ENCODE measurements at places on chromosomes 7 and 10.
A peak's percentile ranks its signal among the peaks of the same experiment; 100 is the strongest.

DNA sequence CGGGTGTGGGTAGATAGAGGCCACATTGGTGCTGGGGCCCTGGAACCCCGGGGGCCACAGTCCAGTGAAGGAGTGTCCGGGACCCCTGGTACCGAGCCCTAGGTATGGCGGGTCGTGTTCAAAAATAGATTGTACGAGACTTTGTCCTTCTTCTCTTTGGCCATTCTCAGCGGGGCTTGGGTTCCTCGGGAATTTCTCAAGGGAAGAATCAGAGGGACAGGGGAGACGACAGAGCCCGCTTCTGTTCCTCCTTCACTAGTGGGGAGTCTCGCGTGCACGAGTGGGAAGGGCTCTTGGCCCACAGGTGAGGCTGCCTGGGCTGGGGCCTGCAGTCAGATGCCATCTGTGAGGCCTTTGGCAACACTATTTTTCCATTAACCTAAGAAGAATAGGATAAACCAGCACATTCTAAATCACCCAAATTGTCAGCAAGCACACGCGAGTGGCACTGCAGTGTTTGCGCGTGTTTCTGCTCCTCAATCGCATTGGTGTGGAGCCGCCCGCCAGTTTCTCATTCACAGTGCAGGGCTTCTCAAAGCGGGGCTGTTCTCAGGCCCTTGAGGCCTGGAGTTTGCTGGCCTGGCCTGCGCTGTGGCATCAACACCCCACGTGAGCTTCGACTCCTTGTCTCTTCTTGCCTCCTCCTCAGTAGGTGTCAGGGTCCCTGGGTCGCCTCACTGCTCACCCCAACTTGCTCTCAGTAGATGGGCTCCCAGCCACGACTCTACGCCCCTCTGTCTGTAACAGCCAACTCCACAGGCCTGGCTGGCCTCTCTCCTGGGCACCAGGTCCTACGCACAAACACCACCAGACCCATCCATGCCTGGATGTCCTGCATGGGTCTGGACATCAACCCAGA lies 187.6 kb upstream of the SHH start:
- DNase-seq, result no peak
- no peak overlapping the region for H3K4me3 ChIP-seq
- H3K27me3 ChIP-seq, result no peaks in the 10 kb centered on the region
- no peaks in the 10 kb centered on the region for H3K36me3 ChIP-seq
- peaks cover 7% of the 10 kb centered on the region for H3K4me1 ChIP-seq
- no peak overlapping the region for H3K27ac ChIP-seq

GRCh38 chr7:77199013-77199966 lies at the start of gene FGL2:
TSS of gene FGL2 (minus strand) at chr7:77199819. CDS start at chr7:77199793, 26 bp downstream.
- DNase-seq, result no peak
- peak within 1 kb of the TSS; percentile 66 for H3K4me3 ChIP-seq
- no peak within 1 kb of the TSS for H3K27ac ChIP-seq
- H3K36me3 ChIP-seq, result no peaks in the 10 kb centered on the region
- H3K27me3 ChIP-seq, result no peaks in the 10 kb centered on the region
- H3K4me1 ChIP-seq, result peaks cover 21% of the 10 kb centered on the region

DNA sequence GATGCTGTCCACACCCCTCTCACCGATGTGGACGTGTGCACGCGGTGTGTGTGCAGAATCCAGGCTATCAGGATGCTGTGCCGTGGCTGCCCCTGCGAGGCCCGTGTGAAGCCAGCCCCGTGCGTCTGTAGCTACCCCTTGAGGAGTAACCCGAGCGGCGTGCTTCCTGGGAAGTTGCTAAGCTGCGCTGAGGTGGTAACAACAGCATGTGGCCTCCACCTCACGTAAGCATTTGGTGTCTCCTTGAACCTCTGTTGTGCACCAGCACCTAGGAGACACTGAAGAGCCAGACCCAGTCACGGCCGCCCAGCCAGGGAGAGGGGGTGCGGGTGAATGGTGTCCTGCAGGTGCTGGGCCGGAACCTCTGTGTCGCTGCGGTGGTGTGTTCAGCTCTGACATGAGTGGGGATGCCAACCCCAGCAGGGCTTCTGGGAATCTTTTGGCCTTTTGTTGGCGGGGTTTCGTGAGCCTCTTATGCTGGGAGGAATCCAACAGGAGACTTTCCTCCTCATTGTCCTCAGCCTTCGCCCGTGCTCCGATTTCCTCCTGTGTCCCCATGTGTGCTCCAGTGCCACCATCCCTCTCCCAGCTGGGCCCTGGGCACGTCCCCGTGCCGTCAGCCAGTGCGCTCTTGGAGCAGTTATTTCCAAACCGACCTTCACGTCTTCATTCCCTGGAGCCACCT lies 60.4 kb downstream of the DNAJB6 start:
- no peaks in the 10 kb centered on the region for H3K4me1 ChIP-seq
- no peaks in the 10 kb centered on the region for H3K27me3 ChIP-seq
- peaks cover 5% of the 10 kb centered on the region for H3K36me3 ChIP-seq
- H3K4me3 ChIP-seq, result no peak overlapping the region
- peak; percentile 38 for DNase-seq

GRCh38 chr7:9488555-9488954 lies 1055.1 kb downstream of the NXPH1 start:
- no peaks in the 10 kb centered on the region for H3K4me1 ChIP-seq
- H3K27ac ChIP-seq, result no peak overlapping the region
- H3K36me3 ChIP-seq, result no peaks in the 10 kb centered on the region
- no peaks in the 10 kb centered on the region for H3K27me3 ChIP-seq

GRCh38 chr7:92723943-92724342 lies 112.4 kb downstream of the CDK6 start:
- H3K27me3 ChIP-seq, result no peaks in the 10 kb centered on the region
- H3K27ac ChIP-seq, result no peak overlapping the region
- peaks cover 3% of the 10 kb centered on the region for H3K4me1 ChIP-seq
- peaks cover 3% of the 10 kb centered on the region for H3K36me3 ChIP-seq
- no peak overlapping the region for H3K4me3 ChIP-seq

Data from CD8-positive, alpha-beta memory T cell (primary cell).